ENCODE measurements at places on chromosomes 11 and 22. TPM values are rescaled to one million over a fixed set of nuclear protein-coding genes. Genes with fewer than 3 reads are reported as not detected.

GRCh38 chr11:100010393-100010792 lies 676.7 kb upstream of the ARHGAP42 start:
- no peaks in the 10 kb centered on the region for H3K27me3 ChIP-seq
- no peak overlapping the region for H3K4me3 ChIP-seq
- peaks cover 2% of the 10 kb centered on the region for H3K4me1 ChIP-seq
- H3K36me3 ChIP-seq, result peaks cover 3% of the 10 kb centered on the region
- DNase-seq, result no peak

DNA sequence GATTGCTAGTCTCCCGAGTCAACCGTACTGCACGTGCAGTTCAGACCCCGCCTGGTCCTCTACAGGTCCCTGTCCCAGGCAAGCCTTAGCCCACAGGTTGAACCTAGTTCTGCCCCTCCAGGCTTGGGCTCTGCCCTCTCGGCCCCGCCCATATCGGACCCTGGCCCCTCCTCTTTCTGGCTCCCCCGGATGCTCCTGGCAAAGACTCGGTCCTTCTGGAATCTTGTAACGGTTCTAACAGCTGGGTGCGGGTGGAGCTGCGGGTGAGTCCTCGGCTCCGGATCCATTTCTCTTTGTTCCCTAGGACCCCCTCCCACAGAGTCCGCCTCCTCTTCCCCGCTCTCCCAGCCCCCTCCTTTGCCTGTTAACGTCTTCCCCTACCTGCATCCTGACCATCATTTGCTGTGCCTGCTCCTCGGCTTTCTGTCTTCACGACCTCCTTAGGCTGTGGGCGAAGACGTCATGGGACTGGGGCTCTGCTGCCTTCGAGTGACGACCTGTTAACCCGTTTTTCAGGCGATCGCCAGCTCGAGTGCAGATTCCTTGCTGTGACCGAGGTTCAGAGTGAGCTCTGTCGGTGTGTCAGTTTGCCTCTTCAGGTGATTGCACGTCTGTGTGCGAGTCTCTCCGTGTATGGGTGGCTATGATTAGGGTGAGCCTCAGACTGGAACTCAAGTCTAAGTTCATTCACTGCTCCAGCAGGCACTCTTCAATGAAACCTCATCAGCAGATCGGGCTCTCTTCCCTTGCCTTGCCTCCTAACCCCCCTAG lies at the start of gene DNHD1:
Gene DNHD1, plus strand, starts transcription at position 212 of the 771 bp plus-strand sequence. CDS start 936 bp downstream, outside the sequence.
- H3K27ac ChIP-seq, result no peak within 1 kb of the TSS
- no peak within 1 kb of the TSS for H3K4me3 ChIP-seq
- no peaks in the 10 kb centered on the region for H3K27me3 ChIP-seq

DNA sequence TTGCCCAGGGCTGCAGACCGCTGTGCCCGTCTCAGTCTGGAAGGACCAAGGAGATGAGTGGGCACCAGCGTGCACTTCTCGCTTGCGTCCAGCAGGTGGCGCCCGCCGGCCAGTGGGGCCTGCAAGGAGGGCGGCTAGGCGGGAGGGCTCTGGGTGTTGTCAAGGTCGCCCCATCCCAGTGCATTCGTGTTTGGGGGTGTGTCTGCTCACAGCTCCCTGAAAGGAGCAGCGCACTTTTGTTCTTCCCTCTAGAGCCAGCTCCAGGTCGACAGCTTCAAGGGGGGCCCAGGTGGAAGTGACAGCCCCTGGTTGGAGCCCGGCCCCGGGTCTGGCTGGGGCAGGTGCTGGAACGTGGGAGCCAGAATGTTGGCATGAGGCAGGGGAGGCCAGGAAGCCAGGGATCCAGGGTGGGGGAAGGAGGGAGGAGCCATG lies 23.4 kb upstream of the MPPED1 start:
- H3K27me3 ChIP-seq, result peaks cover 35% of the 10 kb centered on the region
- peak; percentile 72 for DNase-seq
- no peak overlapping the region for H3K27ac ChIP-seq
- H3K36me3 ChIP-seq, result no peaks in the 10 kb centered on the region
- no peak overlapping the region for H3K4me3 ChIP-seq

DNA sequence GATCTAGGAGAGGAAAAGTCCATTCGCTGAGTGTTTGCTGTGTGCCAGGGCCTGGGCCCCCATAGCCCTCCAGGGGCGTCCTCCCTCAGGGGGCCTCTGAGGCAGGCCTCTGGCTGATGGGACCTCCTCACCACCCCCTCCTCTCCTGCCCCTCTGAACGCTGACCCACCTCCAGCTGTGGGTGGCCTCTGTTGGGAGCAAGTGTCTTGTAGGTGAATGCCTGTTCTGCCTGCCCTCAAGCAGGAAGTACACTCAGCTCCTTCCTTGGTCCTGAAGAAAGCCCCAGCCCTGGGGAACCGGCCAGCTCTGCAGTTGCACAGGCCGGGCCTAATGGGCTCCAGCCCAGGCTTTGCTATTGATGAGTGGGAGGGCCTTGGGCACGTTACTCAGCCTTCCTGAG lies 3.5 kb downstream of the MYO7A start:
- no peaks in the 10 kb centered on the region for H3K27me3 ChIP-seq
- no peak overlapping the region for H3K4me3 ChIP-seq
- H3K4me1 ChIP-seq, result peaks cover 14% of the 10 kb centered on the region

DNA sequence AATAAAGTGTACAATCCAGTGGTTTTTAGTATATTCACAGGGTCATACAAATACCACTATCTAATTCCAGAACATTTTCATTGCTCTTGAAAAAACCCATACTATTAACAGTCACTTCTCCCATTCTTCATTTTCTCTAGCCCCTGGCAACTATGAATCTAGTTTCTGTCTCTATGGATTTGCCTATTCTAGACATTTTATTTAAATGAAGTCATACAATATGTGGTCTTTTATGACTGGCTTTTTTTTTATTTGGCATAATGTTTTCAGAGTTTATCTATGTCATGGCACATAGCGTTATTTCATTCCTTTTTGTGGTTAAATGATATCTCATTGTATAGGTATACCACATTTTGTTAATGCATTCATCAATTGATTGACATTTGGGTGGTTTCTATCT lies 59.4 kb downstream of the KDM2A start:
- H3K27ac ChIP-seq, result no peak overlapping the region
- peaks cover 7% of the 10 kb centered on the region for H3K4me1 ChIP-seq
- H3K36me3 ChIP-seq, result peaks cover 14% of the 10 kb centered on the region
- H3K27me3 ChIP-seq, result no peaks in the 10 kb centered on the region
- no peak overlapping the region for H3K4me3 ChIP-seq
- no peak for DNase-seq

- H3K27ac ChIP-seq, result no peak overlapping the region
- H3K4me3 ChIP-seq, result no peak overlapping the region
- H3K4me1 ChIP-seq, result peaks cover 3% of the 10 kb centered on the region
These were observed 57.2 kb downstream of the NAV2 start for GRCh38 chr11:19769820-19770219.

DNA sequence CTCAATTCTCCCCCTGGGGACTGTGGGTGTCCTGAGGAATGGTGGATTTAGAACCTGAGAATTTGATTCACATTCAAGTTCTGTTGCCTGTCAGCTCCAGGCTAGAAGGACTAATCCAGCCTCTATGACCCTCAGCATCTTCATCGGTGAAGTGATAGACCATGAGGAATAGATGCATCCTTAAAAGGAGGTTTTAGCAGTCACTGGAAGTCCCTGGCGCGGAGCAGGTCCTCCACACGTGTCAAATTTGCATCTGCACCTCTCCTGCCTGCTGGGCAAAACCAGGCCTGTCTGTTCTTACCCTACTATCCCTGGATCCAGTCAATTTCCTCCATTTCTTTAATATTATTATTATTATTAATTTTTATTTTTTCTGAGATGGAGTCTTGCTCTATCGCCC lies 808.4 kb downstream of the TBC1D22A start:
- peaks cover 2% of the 10 kb centered on the region for H3K36me3 ChIP-seq
- no peaks in the 10 kb centered on the region for H3K4me1 ChIP-seq
- no peaks in the 10 kb centered on the region for H3K27me3 ChIP-seq
- no peak overlapping the region for H3K27ac ChIP-seq

DNA sequence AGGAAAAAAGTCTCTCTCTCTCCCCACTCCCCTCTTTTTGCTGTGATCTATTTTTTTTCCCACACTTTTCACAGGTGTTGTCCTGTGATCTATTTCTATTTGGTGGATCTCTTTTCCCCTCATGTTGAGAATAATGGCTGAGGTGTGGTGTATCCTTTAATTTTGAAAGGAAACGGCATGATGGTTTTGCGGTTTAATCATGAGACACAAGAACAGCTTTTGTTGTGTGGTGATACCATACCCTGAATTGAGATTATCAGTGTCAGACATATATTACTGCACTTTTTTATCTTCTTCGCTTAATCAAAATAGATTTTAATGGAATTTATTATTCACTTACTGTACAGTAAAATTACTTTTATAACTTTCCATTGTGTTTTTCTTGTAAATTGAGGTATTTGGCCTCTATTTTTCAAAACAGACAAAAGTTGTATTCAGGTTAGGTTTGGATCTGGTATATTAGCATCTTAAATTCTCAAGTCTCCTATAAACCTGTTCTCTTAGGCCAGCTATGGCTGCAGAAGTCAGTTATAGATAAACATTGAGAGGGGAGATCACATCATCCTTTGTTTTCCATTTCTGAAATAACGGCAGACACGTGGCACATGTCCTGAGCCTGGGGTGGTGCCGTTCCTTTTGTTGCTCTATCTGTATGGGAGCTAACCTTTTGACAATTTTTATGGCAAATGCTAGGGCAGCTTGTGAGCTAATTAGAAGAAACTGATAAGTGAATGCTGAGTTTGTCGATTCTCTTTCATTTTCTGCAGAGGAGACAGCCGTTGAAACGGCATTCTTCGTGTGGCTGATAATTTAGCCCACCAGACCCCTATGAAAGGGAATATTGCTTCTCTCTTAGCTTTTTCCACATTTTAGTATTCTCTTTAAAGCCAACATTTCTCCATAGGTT lies 25.8 kb downstream of the NF2 start:
- peaks cover 2% of the 10 kb centered on the region for H3K36me3 ChIP-seq
- no peak for DNase-seq
- H3K4me3 ChIP-seq, result no peak overlapping the region
- no peaks in the 10 kb centered on the region for H3K27me3 ChIP-seq

GRCh38 chr11:44550123-44550522 lies 15.3 kb upstream of the CD82 start:
- H3K36me3 ChIP-seq, result no peaks in the 10 kb centered on the region
- no peak overlapping the region for H3K27ac ChIP-seq
- DNase-seq, result no peak
- H3K4me1 ChIP-seq, result no peaks in the 10 kb centered on the region

GRCh38 chr11:118088531-118088930 lies 1.8 kb upstream of the SMIM35 start:
- no peaks in the 10 kb centered on the region for H3K36me3 ChIP-seq
- peaks cover 3% of the 10 kb centered on the region for H3K4me1 ChIP-seq
- DNase-seq, result no peak

- no peak for DNase-seq
- H3K27me3 ChIP-seq, result peaks cover 6% of the 10 kb centered on the region
- no peak overlapping the region for H3K4me3 ChIP-seq
- H3K36me3 ChIP-seq, result no peaks in the 10 kb centered on the region
- H3K27ac ChIP-seq, result no peak overlapping the region
These were observed 2.6 kb upstream of the C11orf91 start for GRCh38 chr11:33703234-33703633.

DNA sequence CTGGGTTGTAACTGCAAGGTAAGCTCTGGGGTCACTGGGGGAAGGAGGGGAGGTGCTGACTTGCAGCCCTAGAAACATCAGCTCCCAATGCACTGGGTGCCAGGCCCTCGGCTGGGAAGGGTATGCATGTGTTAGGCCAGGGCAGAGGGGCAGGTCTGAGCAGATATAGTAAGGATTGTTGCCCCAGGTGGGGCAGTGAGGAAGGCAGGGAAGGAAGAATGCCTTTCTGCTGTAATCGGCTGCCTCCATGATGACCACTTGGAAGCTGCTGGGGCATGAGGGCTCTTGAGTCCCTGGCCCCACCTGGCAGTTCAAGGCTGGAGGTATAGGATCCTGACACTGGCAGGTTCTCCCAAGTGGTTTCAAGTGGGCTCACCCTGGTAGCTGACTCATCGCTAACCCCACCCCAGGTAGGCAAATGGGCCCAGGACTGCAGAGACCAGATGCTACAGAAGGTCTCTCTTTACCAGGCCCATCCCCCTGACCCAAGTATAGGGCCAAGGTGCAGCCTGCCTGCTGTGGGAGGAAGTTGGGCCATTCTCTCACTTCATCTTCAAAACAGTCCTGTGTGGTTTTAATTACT lies 56.7 kb downstream of the TIMP3 start:
- DNase-seq, result no peak
- H3K4me3 ChIP-seq, result no peak overlapping the region
- H3K27me3 ChIP-seq, result no peaks in the 10 kb centered on the region
- peaks cover 29% of the 10 kb centered on the region for H3K36me3 ChIP-seq
- H3K4me1 ChIP-seq, result peaks cover under 1% of the 10 kb centered on the region

DNA sequence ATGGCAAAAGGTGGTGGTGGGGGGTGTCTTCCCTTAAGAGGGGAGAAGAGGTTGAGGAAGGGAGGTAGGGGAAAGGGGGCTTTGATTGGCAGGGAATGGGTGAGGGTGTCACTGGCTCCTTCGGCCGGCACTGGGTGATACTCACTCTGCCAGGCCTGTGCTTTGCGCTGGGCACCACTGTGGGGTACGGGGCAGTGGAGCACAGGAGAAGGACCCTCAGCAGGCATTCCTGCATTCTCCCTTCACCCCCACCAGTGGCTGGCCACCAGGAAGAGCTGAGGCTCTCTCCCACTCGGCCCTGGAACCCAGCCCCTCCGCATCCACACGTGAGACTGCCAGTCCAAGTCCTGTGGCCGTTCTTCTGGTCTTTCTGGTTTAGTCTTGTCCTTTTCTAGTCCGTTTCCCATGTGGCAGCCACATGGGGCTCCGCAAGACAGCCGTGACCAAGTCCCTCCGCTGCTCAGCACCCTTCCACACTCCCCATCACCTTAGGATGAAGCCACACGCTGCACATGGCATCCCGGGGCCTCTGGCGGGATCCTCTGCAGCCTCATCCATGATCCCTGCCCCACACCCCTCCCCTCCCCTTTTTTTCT lies 8.0 kb downstream of the CAPN5 start:
- H3K27ac ChIP-seq, result no peak overlapping the region
- no peaks in the 10 kb centered on the region for H3K27me3 ChIP-seq
- peaks cover 2% of the 10 kb centered on the region for H3K36me3 ChIP-seq
- H3K4me3 ChIP-seq, result no peak overlapping the region

GRCh38 chr22:45324311-45324711 lies 14.6 kb downstream of the FAM118A start:
- H3K27ac ChIP-seq, result no peak overlapping the region
- H3K36me3 ChIP-seq, result peaks cover 33% of the 10 kb centered on the region
- H3K4me1 ChIP-seq, result peaks cover 6% of the 10 kb centered on the region
- no peaks in the 10 kb centered on the region for H3K27me3 ChIP-seq
- no peak overlapping the region for H3K4me3 ChIP-seq
- DNase-seq, result no peak

The PTPRCAP gene
- total RNA-seq, result 1.8 TPM

The OR52H1 gene
- total RNA-seq, result 1.6 TPM

The ZNF214 gene
- 6.5 TPM for total RNA-seq

The GAL3ST1 gene
- 0.40 TPM for total RNA-seq

The SLC7A4 gene
- total RNA-seq, result 3.2 TPM

The MS4A1 gene
- not detected for total RNA-seq

The SCUBE2 gene
- total RNA-seq, result 1.7 TPM

The MRGPRX3 gene
- not detected for total RNA-seq

The TMPRSS6 gene
- not detected for total RNA-seq

The HIPK3 gene
- 76.4 TPM for total RNA-seq

The TRIM68 gene
- total RNA-seq, result 21.4 TPM
